Stimulated activated CD4-positive, alpha-beta T cell treated with anti-CD3 and anti-CD28 coated beads, Interleukin-12 subunit alpha, Interleukin-12 subunit beta, amount 100 ng/mL, for 4 hours (primary cell): ENCODE measurements at places on chromosomes 3 and 15.

DNA sequence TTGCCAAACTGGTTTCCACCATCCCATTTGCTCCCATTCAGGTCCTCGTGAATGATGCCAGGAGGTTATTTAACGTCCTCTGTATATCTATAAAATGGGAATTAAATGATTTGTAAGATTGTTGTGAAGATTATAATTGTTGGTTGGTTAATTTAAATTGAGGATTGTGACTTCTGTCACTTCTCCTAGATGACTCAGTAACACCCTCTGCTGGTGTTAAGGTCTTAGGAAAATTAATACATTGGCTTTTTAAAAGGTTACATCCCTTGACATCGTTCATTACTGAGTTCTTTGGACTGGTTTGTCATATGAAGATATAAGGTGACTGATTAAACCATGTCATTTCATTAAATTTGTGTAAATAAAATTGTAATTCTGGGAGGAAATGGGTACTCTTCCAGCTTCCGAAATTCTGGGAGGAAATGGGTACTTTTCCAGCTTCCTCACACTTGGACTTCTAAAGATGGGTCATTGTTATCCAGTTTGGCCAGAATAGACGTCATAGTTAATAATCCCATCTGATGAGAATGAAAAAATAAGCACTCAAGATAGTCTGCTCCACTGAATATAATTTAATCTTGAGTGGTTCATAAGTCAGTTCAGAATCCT lies 33.3 kb upstream of the PAQR5 start:
- DNase-seq = no peak

GRCh38 chr3:103953796-103954195 lies 1412.9 kb upstream of the ALCAM start:
- no peak for DNase-seq

GRCh38 chr3:100981164-100981911 lies 11.9 kb downstream of the ABI3BP start:
- no peak for DNase-seq

- no peak for DNase-seq
Measured at GRCh38 chr3:132382688-132383194, 34.6 kb upstream of the DNAJC13 start.

GRCh38 chr3:48428088-48428571 lies 1.8 kb downstream of the PLXNB1 start:
- no peak for DNase-seq

- DNase-seq = peak; percentile 76
Measured at GRCh38 chr3:37855363-37855970, 6.2 kb upstream of the CTDSPL start.

DNA sequence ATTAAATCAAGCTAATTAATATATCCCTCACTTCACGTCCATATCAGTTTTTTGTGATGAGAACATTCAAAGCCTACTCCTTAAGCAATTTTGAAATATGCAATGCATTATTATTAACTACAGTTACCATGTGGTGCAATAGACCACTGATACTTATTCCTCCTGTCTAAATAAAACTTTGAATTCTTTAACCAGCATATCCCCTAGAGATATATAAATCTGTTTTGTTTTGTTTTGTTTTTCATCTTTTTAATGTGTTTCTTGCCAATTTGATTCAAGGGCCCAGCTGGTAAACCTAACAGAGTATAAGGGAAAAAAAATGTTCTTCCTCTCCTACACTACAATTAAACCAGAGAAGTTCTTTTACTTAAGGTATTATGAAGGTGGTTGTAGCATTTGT lies 524.2 kb downstream of the NAALADL2 start:
- no peak for DNase-seq

GRCh38 chr3:188707381-188708288 lies 464.1 kb upstream of the TPRG1 start:
- DNase-seq = no peak

DNA sequence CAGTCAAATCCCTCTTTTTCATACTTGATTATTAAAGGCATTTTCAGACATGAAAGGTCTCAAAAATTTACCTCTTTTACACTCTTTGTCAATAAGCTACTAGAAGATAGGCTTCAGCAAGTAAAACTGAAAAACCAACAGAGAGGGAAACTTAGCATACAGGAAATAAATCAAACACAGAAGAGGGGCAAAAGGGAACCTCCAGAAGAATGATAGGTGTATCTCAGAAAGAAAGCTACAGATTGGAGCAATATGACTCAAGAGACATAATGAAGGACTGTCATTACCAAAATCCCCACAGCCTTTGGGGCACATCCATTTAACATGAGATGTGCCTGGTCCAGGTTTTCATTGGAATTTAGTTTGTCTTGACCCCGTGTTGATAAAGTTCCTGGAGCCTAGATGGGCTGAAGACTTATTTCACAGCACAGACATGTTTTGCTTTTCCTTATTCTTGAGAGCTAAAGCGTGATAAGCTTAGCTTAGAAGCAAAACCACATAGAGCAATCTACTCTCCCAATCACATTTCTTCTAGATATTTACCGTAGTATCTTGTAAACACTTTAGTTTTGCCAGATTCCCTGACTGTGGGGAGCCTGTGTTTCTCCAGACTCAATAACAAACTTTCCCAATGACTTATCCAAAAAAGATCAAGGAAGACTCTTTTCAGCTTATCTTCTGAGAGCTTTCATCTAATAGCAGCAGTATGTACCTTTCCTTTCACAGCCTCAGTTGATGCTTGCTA lies 11.7 kb downstream of the LRRFIP2 start:
- no peak for DNase-seq

DNA sequence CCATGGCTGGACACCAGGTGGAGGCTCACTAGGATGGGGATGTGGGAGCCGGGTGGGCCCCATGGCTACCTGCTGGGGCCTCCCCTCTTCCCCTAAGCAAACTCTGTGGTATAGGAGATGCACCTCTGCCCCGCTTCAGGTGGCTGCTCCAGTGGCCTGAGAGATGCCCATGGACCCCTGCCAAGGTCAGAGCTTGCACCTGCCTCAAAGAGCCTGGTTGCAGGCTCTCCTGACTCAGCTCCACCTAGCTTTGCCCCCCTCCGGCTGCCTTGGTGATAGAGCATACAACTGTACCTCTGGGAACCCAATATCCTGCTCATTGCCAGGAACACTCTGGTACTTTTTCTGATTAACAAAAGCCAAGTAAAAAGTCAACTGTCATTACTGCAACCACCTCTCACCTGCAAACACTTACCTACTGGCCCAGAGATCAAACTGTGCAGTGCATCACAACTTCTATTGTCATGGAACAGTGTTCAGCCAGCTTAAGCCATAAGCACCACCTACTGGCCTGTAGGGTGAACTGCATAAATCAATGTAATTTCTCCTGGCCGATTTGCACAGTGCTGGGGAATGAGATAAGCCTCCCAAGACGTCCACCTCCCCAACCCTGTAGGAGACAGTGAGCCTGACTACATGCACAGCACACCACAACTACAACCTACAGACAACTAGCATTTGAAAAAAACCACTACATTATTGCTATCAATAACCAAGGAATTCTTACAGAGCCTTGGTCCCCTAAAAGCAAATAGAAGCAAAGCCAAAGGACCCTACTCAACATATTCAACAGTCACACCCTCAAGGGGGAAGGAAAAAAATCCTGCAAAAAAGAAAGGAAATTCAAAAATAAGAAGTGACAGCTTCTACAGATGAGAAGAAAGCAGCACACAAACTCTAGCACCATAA lies 352.4 kb upstream of the ARHGEF26 start:
- peak; percentile 13 for DNase-seq

DNA sequence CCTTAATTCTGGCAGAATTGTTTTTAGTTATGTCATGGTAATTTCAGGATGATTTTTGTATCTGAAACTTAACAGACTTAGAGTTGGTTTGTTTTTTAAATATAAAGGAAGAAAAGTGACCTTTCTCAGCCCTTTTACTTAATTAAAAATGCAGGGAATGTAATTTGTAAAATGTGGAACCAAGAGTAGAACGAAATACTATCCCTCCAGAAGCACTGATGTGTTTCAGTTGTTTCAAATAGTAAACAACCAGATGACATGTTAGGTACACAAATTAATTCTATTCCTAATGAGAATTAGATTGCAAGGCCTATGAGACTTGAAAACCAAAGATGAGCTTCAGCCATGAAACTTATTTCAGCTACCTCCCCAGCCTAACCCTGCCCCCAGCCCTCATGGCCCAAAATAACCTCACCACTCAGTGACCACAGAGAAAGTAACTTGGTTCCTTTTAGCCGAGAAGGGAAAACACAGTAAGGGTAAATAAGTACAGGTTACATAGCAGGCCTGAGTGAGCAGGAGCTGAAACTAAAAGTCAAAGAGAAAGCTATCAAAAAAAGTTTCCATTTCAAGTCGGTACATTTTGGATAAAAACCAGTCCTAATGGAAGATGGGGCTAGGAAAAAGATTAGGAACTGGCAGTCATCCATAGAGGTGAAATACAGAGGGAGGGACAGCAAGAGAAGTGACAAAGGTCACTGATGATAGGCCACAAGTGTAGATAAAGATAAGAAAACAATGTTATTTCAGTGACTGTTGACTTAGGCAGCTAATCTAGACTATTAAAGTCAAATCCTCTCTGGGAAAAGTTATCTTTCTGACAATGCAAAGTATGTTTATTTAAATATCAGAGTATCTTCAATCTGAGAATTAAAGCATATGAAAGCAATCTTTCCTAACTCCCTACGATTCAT lies 23.2 kb downstream of the SENP8 start:
- DNase-seq = no peak

DNA sequence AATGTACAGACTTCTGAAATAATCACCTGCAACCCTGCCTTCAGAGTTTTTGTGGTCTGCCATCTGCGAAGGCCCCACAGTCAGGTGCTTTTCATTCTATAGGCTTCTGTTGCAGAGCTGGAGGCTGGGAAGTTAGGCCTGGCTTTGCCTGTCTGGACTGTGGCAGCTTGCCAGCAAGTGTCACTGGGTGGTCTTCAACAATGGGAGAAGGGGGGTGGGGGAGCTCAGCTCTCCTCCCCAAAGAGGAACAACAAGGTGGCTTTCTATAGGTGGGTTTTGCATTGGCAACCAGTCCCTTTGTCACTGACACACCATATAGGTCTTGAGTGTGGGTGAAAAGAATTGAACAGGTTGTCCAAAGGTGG lies 7.3 kb downstream of the BOC start:
- no peak for DNase-seq
